SJSA1 (cell line): ENCODE measurements at places on chromosomes 1 and 21. TPM values are rescaled to one million over a fixed set of nuclear protein-coding genes. Genes with fewer than 3 reads are reported as not detected.

The TTC39A gene
- 3.2 TPM in 1 of 2 replicates, not detected in the other for total RNA-seq

The BATF3 gene
- total RNA-seq: 1.8 and 3.3 TPM in 2 replicates

The PITHD1 gene
- total RNA-seq: 105 and 112 TPM in 2 replicates

The CEP170 gene
- 47.0 and 65.2 TPM in 2 replicates for total RNA-seq

The IVL gene
- not detected in 2 replicates for total RNA-seq

The CELA2A gene
- total RNA-seq: not detected in 2 replicates

The LHX8 gene
- total RNA-seq: 20.5 and 32.2 TPM in 2 replicates

The NEXN gene
- 31.4 and 36.0 TPM in 2 replicates for total RNA-seq

The HIVEP3 gene
- 1.3 and 2.2 TPM in 2 replicates for total RNA-seq

The LEMD1 gene
- not detected in 2 replicates for total RNA-seq

The S100A5 gene
- not detected in 2 replicates for total RNA-seq

The ENTREP3 gene
- 3.7 and 11.9 TPM in 2 replicates for total RNA-seq

The GABRD gene
- total RNA-seq: not detected in 2 replicates

The FCRLB gene
- total RNA-seq: 1.3 and 2.7 TPM in 2 replicates

The FMO4 gene
- total RNA-seq: 2.8 TPM in 1 of 2 replicates, not detected in the other

The ACTA1 gene
- not detected in 2 replicates for total RNA-seq

The KCNQ4 gene
- total RNA-seq: 0.05 TPM in 1 of 2 replicates, not detected in the other

The LRRC8B gene
- total RNA-seq: 2.6 and 7.4 TPM in 2 replicates

The ZNF648 gene
- not detected in 2 replicates for total RNA-seq

The YBX1 gene
- 838 and 1,346 TPM in 2 replicates for total RNA-seq

The NBPF9 gene
- 13.5 and 18.3 TPM in 2 replicates for total RNA-seq

The NR5A2 gene
- 0.03 TPM in 1 of 2 replicates, not detected in the other for total RNA-seq

The NMNAT2 gene
- 0.50 and 0.60 TPM in 2 replicates for total RNA-seq

The FALEC gene
- not detected in 2 replicates for total RNA-seq

The OR14K1 gene
- total RNA-seq: not detected in 2 replicates

The TRPM2 gene
- 14.8 and 16.1 TPM in 2 replicates for total RNA-seq

The SPRR1A gene
- total RNA-seq: not detected in 2 replicates
